ENCODE measurements at places on chromosomes 2 and 18.
A peak's percentile ranks its signal among the peaks of the same experiment; 100 is the strongest.

- DNase-seq, result no peak
Measured at GRCh38 chr2:208984376-208985090, 439.3 kb upstream of the MAP2 start.

GRCh38 chr2:168433527-168433926, 22.5 kb upstream of the CERS6 start:
- DNase-seq, result no peak

DNA sequence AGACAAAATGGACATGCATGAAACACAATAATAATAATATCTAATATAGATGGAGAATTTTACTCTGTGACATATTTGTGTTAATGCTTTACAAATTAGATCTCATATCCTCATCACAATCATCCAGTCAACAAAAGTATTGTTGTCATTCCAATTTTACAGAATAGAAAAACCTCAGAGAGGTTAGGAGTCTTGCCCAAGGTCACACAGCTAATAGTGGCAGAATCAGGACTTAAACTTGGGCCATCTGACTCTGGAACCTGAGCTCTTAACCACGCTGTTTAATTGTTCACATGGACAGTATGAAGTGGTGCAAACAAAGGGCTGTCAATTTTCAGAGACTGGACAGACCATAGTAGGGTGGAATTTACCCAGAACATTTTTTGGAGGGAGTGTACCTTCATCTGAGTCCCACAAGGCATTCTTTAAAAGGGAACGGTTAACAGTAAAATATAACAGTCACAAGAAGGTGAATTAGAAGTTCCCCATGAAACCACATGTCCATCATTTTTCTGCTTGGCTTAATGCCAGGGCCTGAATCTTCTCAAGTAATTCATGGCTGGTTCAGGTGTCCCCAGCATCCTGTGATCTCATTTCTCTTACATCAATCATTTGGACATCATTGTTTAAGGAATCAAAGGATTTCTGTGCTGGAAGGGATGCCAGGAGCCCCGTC, 35.4 kb upstream of the CCDC93 start:
- no peak for DNase-seq

GRCh38 chr18:7021994-7022840, 95.4 kb downstream of the LAMA1 start:
- no peak for DNase-seq

- DNase-seq, result no peak
Measured at GRCh38 chr2:142395291-142395690, 264.5 kb upstream of the LRP1B start.

DNA sequence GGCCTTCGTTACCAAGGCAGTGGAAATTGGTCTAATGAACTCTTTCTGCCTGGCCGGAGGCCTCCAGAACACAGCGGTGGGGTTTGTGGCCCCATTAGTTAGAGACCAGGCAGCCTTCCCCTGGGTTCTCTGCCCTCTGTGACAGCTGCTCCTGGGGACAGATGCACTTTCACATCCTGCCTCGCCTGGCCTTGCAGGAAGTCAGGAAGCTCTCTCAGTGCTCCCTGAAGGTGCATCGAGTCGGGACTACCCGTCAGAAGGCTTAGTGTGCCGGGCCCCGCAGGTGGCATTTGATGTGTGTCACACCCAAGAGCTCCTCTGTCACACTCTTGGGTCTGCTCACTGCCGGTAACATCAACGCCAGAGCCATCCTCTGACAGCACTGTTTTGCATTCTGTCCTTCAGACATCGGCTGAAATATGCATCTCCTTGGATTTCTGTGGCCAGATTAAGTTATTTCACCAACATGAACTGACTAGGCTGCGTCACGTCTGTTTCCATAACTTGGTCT, 158.3 kb downstream of the LDLRAD4 start:
- peak; percentile 20 for DNase-seq

- no peak for DNase-seq
Measured at GRCh38 chr2:123696021-123696420, 329.1 kb upstream of the CNTNAP5 start.

DNA sequence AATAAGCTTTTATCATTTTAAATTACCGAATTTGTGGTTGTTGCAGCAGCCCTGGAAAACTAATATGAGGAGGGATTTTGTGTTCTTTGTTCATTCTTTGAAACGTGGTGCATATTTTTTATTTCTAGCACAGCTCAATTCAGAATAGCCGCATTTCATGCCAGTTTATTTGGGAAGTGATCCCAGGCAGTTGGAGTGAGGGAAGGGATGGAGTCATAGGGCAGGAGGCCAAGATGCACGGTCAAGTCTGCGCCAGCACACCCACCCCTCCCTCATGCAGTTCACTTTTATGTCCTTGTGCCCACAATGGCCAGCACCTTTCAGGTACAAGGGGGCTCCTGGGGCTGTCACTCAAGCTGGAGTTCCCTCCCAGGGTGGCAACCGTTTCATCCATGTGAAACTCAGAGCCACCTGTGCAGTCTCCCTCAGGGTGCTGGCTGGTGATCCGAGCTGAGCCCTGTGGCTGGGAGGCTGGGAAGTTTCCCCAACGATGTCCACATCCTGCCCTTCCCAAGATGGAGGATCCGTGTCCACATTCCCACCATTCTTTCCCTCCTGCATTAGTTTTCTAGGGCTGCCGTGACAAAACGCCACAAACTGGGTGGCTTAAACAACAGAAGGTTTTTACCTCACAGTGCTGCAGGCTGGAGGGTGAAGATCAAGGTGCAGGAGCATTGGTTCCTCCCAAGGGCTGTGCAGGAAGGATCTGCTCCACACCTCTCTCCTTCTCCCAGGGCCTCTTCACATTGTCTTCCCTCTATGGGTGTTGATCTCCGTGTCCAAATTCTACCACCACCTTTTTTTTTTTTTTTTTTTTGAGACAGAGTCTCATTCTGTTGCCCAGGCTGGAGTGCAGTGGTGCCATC, 68.5 kb upstream of the ITGA6 start:
- no peak for DNase-seq

DNA sequence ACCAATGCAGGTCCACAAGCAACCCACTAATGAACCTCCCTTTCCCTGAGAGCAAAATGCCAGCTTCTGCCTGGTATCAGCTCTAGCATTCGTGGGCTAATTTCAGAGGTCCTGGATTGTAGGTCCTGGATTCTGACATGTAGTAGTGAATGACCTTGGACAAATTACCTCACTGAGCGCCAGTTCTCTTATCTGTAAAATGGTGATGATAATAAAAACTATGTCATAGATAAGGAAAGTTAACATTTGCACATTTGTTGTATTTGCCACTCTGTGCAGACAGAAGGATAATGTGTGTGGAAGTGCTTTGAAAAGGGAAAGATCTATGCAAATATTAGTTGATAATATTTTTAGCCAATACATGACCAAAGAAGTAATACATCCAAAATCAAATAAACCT, 4.1 kb upstream of the TET3 start:
- DNase-seq, result no peak

DNA sequence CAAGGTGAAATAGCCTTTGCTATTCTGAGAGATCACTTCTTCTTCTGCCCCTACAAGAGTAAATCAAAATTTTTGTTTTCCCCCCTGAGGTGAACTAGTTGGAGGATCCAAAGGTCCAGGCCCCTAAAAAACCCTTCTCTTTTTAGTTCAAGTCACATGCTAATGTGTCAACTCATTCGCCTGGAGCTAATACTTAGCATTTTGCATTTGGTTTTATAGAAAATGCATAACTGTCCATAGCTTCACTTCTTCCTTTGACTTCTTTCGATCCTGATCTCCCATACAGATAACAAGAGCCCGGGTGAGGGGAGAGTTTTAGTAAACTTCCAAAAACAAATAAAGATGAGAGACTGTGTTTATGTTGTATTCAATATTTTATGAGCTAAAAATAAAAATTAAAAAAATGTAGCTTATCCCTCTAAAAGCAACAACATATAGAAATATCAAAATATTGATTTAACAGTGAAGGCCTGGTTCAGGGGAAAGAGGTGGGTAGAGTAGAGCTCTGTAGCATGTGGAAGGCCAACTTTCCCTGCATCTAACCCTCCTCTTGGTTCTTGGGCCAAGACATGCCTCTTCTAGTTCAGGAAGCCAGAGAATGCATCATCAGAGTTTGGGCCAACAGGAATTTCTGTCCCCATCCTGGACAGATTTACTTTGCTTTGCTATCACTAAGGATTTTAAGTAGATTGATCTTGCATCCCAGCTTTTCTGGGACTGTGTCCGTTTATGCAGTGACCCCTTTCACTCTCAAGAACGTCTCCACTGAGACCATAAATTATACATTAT, 333.8 kb downstream of the ALK start:
- DNase-seq, result no peak

DNA sequence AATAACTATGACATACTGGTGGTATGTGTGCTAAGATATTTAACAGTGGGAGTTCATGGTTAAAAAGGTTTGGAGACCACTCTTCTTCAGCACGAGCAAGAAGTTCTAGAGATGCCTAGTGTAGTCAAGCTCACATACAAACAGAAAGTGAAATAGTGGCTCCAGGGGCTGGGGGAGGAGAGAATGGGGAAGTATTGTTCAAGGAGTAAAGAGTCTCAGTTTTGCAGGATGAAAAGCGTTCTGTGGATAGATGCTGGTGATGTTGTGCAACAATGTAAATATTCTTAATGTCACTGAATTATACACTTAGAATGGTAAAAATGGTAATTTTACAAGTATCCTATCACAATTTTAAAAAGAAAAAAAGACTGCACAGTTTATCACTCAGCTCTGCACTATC, 29.0 kb upstream of the EPAS1 start:
- no peak for DNase-seq

DNA sequence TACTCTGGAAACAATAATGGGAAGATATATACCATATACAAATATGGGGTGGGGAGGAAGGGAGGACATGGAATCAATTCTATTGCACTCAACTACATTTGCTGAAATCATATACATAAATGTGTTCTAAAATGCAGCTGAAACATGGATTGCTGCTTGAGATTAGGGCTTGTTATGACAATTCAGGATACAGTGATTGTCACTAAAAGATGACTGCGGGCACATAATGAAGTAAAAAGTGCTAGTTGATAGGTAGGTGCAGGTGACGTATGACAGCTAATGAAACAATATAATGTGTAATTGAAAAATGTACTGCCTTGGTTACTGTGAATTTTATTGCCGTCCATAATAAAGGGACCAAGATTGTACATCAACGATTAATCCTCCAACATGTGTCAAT, 1062.1 kb upstream of the FANCL start:
- no peak for DNase-seq

DNA sequence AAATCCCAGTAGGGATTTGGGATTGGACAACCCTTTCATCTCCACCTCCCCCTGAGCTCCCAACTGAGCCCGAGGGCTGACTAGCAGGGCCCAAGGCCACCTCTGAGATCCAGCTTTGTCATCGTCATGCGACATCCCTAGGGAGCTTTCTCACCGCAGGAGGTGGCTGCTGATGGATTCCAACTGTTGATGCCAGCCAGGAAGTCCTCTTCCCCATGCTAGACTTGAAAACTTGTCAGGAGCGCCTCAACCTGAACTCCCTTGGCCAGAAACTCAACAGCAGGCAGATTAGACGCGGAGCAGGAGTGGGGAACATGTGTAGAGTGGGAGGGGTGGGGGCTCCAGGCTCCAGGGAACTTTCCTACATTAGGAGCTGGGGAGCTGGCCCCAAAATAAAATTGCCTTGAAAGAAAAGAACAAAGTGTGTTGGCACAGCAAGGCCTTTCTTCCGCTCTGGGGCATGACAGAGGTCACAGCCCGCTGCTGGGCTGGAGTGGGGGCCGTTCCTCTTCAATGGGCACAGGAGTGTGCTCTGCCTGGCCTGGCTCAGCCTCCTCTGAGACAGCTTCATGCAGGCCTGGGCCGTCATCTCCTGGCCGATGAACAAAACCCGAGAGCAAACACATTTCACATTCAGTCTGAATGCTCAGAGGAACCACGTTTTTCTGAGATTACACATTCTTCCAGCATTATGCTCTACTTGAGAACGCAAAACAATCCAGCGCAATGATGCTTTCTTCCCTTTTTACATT, 34.5 kb downstream of the EMILIN2 start:
- no peak for DNase-seq

- no peak for DNase-seq
Measured at GRCh38 chr2:17083902-17084301, 418.3 kb upstream of the CYRIA start.

GRCh38 chr2:28036307-28036706, 145.8 kb downstream of the BABAM2 start:
- no peak for DNase-seq

GRCh38 chr2:180143633-180144337, 136.7 kb upstream of the CWC22 start:
- DNase-seq, result no peak

DNA sequence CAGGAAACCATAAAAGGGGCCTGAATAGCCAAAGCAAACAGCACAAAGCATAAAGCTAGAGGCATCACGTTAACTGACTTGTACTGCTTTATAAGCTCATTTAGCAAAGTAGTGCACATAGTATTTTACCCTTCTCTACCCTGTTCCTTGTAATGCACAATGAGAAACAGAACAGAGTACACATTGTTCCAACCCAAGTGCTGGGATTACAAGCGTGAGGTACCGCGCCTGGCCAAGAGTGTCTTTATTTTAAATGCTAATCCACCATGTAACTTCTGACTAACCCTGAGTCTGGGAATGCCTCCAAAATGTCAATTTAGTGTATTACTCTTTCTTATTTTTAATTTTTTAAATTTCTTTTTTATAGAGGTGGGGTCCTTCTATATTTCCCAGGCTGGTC, 46.4 kb upstream of the STON1 start:
- no peak for DNase-seq
